Lower leg skin (tissue), 4 donors: ENCODE measurements at places on chromosomes 4 and X. TPM values are rescaled to one million over a fixed set of nuclear protein-coding genes. Genes with fewer than 3 reads are reported as not detected.
A peak's percentile ranks its signal among the peaks of the same experiment; 100 is the strongest.

DNA sequence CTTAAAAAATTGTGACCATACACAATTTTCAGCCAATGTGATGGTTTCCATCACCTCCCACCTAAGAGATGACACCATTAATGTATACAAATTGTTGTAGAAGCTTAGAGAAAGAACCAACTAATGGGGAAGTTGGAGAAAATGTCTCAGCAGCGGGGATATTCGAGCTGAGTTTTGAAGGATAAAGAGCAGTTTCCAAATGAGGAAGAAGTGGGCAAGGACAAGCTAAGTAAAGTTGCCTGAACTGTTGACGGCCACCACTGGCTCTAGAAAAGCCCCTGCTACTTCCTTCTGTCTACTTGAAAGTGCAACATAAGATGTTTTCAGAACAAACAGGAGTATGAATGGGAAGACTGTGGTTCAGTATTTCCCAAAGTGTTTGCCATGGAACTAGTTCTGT, 92.0 kb downstream of the CHRNA9 start:
- DNase-seq: no peak

DNA sequence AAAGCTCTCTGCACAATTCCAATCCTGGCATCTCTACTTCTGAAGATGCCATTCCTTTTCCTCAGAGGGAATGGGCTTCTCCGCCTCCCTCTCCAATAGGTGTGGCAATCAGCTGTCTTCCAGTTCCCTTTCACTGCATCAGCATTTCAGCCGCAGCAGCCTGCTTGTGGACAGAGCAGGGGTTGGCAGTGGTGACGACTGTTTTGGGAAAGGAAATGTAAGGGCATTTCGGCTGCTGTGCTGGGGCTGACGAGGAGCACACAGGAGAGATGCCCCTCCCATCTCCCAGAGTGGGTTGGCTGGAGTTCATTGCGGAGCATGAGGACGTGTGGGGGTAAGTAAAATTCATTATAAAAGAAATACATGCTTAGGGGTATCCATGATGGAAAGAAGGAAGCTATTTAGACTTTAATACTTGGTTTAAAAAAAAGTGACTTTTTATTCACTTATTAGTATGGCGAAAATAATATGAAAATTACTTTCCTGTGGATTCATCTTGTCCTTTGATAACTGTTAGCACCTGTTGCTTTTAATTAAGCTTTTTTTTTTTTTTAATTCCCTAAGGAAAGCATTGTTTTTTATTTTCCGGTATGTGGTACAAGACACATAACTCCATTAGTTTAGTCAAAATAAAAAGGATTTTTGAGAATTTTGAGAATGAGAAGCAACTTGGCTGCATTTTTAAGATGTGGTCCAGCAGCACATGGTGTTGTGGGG, at the start of gene LIMCH1:
LIMCH1 (plus strand) TSS at position 141 of the 717 bp plus-strand sequence. CDS start 67,839 bp downstream, outside the sequence.
- peak; percentile 65 for DNase-seq

- DNase-seq: no peak
These were observed 41.2 kb downstream of the AMOT start for GRCh38 chrX:112799425-112799824.

GRCh38 chr4:27288496-27288895, 427.9 kb downstream of the STIM2 start:
- no peak for DNase-seq

GRCh38 chrX:21725496-21725895, 32.4 kb downstream of the SMPX start:
- DNase-seq: no peak

DNA sequence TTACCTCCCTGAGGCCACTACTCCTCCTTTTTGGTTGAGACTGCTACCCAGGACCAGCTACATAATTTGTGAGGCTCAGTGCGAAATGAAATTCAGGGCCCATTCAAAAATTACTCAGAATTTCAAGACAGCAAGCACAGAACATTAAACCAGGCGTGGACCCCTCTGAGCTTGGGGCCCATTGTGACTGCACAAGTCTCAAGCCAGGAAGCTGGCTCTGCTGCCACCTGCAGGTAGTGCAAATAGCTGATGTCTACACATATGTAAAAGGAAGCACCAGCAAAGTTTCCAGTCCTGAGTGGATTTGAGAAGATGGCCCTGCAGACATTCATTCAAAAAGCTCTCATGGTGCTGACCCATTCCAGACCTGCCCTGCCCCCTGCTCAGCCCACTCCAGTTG, 213.4 kb upstream of the LNX1 start:
- DNase-seq: no peak

- no peak for DNase-seq
These were observed 26.1 kb upstream of the CBLL2 start for GRCh38 chrX:22246620-22247019.

- no peak for DNase-seq
These were observed 45.5 kb downstream of the SORCS2 start for GRCh38 chr4:7237873-7238272.

The TLL1 gene
- 1.8 TPM for total RNA-seq

- no peak for DNase-seq
These were observed 168.3 kb downstream of the SPRY1 start for GRCh38 chr4:123564758-123565346.

DNA sequence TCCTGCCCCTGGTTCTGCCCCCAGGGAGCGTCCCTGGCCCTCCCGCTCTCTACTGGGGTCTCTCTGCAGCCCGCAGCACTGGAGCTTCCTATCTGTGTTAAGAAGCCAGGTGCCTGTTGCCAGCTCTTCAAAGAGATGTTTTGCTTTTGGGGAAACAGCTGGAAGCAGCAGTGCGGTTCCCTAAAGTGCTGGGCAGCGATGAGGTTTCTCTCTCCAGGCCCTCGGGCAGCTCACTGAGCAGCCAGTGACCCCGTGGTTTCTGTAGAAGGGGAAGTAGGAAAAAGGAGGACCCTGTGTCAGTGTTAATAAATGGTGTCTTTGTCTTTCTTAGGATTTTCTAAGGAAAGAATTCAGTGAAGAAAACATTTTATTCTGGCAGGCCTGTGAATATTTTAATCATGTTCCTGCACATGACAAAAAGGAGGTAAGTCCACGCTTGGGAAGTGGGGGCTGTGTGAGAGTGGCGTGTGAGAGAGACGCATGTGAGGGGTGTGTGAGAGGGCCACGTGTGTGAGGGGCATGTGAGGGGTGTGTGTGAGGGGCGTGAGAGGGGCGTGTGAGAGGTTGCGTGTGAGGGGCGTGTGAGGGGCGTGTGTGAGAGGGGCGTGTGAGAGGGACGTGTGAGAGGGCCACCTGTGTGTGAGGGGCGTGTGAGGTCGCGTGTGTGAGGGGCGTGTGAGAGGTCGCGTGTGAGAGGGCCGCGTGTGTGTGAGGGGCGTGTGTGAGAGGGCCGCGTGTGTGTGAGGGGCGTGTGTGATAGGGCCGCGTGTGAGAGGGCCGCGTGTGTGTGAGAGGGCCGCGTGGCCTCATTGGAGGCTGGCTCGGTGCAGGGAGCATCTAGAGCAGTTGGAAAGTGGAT, 27.1 kb upstream of the HGFAC start:
- DNase-seq: no peak
